ENCODE measurements at places on chromosomes 2 and 18.

DNA sequence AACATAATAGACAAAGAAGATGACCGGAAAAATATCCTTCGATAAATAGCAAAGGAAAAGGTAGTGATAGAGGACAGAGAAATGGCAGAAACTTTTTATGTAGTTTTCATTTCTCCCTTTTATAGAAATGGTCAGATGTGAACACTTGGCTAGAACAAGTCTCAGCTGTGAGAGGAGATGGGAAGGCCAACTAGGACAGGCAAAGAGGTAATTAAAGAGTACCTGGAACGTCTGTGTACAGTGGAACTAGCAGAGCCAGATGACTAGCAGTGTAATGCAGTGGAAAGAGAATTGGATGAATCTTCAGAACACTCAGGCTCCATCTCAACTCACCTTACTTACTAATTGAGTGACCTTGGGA, 69.2 kb downstream of the NABP1 start:
- DNase-seq = no peak

- DNase-seq = no peak
Observed at GRCh38 chr2:230842473-230842872, 22.3 kb upstream of the ITM2C start.

- DNase-seq = no peak
Observed at GRCh38 chr18:23599809-23600208, 13.5 kb upstream of the NPC1 start.

DNA sequence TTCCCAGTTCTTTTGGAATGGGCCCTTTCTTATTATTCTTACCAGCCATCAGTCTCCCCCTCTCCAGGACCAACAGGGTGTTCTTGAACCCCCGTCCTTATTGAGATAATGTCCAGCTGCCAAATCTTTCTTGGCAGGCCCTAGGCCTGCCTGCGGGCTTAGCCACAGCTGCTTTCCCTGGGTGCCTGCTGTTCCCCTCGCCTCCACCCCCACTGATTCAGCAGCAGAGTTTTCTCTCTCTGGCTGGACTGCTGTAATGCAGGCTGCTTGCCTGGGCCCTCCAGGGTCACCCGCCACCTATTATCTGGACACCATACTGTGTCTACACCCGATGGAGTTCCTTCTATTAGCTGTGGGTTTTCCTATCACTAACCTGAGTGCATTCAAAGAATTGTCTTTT, 395.4 kb upstream of the ATP5MC3 start:
- no peak for DNase-seq

GRCh38 chr2:224357098-224357901, 44.6 kb downstream of the FAM124B start:
- no peak for DNase-seq

DNA sequence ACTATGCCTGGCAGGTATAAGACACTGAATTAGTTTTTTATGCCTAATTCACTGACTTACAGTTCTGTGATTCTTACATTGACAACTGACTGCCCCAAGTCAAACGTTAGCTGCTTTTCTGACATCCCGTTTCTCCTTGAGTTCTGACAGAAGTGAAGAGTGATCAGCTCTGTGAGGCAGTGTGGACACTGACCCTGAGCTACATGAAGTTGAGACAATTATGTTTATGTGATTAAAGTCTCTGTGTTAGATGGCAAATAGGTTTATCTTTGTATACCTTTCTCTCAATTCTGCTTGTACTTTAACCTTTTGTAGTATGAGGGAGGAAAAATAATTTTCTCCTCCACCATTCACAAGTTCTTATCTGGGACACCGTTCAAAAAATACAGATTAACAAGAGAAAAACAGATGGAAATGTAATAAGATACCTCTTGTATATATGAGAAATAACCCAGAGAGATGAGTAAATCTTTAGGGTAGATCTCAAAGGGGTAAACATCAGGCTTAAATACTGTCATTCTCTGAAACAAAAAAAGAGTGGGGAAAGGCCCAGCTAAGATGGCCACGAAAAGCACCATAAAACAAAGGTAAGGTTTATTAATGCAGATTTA, 85.4 kb upstream of the B3GNT2 start:
- no peak for DNase-seq

GRCh38 chr18:37987901-37988300, 422.3 kb upstream of the CELF4 start:
- no peak for DNase-seq

GRCh38 chr18:56307354-56308170, 330.8 kb downstream of the TXNL1 start:
- no peak for DNase-seq

GRCh38 chr2:224711859-224712665, 4.1 kb downstream of the CCDC195 start:
- no peak for DNase-seq

DNA sequence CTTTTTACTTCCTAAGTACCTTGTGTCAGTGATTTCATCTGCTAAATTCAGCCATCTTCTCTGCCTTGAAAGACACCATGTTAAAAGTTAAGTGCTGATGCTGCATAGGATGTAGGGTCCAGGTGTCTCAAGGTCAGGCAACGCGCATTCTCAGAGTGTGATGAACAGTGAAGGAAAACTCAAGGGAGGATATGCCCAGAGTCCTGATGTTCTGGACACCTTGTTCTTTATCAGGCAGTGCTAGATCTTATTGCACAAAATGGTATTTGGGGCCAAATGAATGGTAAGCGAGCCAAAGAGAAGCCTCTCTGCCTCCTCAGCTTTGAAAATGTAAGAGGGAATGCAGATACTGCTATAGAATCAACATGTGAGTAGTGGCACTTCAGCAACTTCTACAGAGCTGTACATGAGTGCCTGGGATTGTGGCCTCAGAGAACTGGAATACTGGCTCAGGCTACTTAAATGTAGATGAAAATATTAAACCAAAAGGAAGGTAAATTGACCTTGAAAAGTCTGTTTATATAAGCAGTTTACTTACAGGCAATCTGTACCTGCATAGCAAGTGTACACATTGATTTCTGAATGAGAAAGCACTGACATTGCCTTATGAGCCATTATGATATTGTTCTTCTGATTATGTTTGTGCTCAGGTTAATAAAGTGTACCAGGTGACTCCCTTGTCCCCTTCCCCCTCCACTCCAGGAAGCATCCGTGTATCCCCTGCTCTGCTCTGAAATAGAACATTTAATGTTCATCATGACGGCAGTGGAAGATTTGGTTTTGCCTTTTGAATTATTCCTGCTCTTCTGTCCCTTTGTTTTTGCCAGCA, 86.7 kb upstream of the RANBP2 start:
- DNase-seq = no peak

- no peak for DNase-seq
Observed at GRCh38 chr2:16169381-16169960, 229.1 kb downstream of the MYCN start.

DNA sequence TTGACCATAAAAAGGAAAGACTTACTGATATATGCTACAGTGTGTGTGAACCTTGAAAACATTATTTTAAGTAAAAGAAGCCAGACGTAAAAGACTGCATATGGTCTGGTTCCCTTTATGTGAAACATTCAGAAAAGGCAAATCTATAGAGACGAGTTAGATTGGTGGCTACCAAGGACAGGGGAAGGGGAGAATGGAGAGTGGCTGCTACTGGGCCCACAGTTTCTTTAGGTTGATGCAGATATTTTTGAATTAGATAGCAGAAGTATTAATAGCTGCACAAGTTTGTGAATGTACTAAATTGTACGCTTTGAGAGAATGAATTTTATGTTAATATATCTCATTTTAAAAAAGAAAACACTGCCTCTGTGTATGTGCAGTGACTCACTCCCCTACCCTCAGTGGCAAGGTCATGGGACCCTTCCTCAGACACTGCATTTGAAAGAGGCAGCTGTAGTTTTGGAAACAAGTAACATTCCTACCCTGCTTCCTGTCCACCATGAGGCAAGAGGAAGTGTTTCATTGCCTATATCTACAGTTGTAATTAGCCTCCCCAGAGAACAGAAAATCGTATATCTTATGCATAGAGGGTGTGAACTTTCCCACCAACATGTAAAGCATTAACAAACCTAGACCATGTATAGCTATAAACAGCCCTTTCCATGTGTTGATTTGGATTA, 29.8 kb upstream of the ARMC9 start:
- DNase-seq = no peak

DNA sequence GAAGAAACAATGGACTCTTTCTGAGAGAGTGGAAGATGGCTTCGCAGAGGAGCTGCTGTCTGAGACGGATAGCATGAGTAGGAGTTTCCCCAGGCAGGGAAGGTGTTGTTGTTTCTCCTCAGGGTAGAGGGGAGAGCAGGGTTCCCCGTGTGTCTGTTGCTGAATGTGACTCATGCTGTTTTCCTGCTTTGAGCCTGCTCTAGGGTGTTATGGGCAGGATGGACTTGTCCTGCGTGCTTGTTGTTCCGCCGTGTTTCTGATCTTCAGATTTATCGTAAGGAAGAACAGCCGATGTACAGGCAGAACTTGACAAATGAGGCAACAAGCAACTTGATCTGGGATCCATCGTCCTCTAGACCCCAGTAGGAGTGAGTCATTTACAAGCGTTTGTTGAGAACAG, 19.7 kb upstream of the MYCN start:
- no peak for DNase-seq

DNA sequence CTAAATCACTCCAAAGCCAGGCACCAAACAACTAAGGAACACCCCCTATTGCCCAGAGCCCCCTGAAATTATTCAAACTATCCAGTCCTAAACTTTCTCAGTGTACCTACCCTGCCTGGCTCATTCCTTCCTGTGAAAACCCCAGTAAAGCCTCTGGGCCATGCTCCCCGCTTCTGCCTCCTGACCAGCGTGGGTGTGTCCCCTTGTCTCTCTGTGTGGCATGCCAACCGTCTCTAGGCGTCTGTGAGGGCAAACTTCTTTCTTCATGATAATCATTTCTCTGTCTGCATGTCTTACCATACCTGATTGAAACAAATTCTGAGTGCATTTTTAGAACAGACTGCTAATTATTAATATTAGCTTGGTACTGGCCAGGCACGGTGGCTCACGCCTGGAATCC, 109.0 kb upstream of the MSH2 start:
- no peak for DNase-seq

DNA sequence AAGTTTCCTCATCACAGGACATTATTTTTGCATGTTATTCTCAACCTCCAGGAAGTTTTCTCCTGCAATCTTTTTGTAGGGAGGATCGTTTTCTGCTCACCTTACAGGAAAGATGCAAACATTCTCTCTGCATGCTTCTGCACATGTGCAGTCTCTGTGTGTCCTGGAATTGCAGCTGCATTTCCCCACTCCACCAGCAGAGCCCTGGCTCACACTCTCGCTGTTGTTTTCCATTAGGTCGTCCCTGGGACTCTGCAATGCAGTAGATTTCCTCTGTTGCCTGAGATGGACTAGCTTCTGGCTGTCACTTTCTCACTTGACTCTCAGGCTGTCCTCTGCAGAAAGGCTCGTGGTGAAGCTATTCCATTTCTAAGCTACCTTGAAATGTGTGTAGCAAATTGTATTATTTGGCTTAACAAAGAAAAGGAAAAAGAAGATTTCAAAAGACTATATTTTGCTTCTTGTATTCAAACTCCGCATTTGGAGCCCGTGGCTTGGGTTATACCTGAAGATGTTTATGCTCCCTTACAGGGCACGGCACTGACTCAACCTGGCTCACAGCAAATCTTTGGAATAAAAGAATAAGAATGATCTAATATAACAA, 346.7 kb downstream of the RAD51AP2 start:
- no peak for DNase-seq

DNA sequence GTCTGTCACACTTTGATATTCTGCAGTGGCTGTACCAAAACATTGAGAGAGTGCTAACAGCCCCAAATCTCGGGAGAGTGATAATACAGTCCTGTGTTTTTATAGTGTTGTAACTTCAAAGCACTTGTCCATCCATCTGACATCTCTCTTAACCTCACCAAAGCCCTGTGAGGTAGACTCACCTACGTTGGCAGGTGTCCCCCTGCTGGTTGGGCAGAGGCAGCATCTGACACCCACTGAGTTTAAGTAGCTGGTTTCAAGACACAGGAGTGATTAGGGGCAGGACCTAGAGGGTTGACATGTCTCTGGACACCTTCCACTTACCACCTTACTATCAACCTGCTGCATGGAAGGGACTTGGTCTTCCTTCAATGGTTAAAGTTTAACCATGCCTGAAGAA, 22.9 kb downstream of the COLEC12 start:
- no peak for DNase-seq

DNA sequence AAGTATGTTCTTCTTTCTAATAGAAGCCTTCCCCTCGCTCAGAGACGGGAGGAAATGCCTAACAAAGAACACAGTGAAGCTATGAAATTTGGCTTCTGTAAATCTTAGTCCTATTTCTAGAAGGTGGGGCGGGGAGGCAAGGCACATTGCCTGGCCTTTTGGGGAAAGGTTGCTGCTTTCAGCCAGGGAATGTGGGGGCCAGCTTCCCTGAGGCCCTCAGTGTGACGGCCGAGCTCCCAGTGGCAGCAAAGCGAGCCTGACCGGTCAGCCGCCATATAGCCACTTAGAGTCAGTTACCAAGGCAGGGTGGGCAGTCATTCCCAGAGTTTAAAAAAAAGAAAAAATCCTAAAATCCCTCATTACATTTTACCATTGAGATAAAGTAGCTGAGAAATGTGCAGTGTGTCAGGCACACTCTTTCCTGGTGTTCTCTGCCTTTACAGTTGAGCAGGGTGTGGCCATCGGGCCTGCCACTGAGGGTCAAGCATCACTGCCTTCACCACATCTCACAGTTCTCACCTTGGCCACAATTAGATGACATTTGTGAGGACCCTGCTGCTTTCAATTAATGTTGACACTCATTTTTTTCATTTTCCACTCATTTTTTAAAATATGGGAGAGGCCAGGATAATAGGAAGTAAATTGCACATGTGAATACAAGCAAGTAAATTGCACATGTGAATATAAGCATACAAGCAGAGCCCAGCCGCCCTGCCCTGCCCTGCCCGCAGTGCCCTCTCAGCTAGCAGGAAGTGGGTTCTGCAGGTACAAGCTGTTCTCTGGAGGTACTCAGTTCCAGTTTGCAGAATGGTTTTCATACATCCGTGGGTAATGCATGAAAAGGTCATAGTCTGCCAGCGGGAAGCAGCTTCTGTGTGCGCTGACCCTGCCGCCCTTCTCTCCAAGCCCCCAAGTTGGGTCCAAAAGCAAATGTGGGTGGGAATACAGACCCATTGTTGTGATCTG, 76.9 kb downstream of the WDSUB1 start:
- no peak for DNase-seq

- DNase-seq = no peak
Observed at GRCh38 chr18:48310999-48311398, 98.2 kb downstream of the ZBTB7C start.

DNA sequence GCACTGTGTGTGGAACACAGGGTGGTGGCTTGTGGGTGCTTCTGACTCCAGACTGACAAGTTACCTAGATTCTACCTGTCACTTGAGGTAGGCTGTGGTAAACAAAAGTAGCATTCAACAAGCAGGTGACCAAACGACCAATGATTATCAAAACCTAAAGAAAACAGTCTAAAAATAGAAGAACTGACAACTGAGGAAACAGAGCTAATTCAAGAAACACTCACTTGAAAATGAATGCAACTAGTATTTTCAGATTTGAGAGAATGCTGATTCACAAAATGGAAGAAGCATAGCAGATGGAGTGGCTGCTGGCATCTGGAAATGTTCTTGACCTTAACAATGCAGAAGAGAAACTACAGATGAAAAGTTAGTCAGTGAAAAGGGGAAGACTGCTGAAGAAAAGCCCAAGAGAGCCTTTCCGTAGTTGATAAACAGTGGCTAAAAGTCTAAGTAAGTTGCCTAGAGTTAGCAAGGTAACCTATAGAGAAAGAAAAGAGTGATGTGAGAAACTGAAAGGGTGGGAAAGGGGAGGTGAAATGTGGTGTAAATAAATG, 170.4 kb downstream of the NCK2 start:
- DNase-seq = no peak

- DNase-seq = no peak
Observed at GRCh38 chr2:117956036-117956796, 57.7 kb downstream of the CCDC93 start.
